ENCODE measurements at places on chromosomes 5 and 9.

DNA sequence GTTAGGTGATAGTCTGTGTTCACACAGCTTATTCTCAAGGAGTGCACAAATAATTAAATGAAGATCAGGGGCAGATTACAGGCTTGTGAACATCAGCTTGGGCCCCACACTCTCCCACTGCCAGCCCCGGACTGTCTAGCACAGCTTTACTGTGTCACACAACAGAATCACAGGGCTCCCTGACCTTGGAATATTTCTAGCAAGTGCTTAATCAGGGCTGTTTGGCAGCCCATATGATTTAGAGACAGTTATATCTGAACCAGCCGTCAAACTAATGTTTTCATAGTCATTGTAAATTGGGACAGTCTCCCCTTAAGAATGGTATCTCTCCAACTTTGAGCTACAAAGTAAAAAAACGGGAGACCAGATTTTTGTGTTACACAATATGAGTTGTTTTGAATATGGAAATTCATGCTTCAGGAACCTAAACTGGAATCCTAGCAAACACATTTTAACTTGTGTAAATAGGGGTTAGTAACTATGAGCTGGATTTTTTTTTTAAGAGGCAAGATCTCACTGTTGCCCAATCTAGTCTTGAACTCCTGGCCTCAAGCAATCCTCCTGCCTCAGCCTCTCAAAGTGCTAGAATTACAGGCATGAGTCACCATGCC, 517.6 kb downstream of the BNC2 start:
- peak; percentile 40 for DNase-seq

DNA sequence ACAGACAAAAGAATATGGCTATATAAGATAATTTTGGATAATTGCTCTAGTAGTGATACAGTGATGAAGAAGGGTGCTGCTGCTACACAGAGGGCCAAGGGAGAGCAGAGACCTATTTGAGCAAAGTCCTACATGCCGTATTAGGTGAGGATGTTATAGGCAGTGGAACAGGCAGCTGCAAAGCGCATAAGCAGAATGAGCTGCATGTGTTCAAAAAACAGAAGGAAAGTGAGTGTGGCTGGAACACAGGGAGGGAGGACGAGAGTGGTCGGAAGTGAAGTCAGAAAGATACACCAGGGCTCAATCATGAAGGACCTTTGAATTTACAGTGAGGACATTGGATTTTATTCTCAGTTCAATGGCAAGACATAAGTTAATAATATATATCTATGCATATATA, 35.4 kb downstream of the ITGA2 start:
- DNase-seq = no peak

DNA sequence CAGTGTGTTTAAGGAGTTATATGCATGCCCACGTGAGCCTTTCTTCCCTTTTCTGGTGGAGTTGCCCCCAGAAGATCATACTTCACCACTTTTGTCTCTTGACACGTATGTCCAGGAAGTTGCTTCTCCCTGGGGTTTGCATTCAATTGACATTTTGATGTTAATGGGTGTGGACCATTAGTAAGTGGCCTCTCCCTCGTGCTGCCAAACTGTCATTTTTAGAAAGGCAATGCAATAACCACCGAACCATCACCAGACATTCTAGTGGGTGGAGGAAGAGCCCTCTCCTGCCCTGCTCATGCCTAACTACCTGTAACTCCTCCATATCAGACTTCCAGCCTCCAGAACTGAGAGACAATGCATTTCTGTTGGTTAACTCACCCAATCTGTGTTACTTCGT, 290.8 kb downstream of the ATPSCKMT start:
- no peak for DNase-seq

DNA sequence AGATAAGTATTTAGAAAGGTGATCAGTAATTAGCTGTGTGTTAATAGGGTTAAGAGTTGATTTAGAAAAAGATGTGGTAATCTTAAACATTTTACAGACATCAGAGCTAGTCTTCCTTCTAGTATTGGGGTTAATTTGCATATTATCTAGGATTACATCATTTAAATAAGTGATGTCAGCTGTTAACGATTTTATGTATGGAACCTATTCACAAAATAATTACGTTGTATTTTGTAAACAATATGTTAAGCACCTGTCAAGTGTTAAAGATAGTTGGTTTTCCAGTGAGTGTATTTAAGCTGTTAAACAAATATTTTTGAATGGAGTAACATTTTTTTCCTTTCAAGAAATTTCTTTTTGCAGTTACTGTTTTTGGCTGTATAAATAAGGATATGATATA, 2.2 kb downstream of the DCP2 start:
- no peak for DNase-seq

DNA sequence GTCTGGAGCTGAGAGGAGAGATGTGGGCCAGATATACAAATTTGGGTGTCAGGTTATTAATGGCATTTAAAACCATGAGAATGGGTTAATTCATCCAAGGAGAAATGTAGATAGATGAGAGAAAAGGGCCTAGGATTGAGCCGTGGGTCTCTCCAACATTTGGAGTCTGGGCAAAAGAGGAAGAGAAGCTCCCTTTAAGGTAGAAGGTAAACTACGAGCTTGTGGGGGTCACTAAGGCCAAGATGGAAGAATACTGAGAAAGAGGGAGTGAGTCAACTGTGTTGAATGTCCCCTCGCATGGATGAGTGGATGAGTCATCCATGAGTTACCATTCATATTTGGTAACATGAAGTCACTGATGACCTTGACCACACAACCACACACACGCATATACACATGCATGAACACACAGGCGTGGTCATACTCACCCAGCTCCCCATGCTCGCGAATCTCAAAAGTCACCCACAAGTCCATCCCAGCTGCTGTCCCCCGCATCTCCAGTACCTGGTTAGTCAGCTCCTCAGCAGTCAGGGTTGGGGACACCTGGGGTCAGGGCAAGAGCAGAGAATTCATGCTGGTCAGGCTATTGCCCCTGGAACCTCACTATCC, 6.8 kb upstream of the FCHSD1 start:
- peak; percentile 91 for DNase-seq

DNA sequence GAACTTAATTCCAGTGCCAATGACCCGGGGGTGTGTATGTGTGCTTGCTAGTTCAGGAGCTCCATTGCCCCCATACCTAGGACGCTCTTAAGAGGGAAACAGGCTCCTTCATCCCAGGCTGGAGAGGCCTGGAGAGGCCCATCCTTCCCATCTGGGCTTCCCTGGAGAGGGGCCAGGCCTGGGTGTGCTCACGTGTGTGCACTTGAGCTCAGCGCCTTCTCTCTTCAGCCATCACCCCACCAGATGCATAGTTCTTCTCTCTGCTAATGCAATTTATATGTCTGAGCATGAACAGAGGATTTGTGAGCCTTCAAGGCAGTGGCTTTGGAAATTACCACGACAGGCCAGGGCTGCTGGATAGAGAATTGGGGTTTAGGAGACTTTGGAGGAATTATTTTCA, 48.6 kb upstream of the SHB start:
- peak; percentile 21 for DNase-seq

Measured in fibroblast of skin of abdomen (primary cell).